Esophagus squamous epithelium (tissue), 5 donors: ENCODE measurements at places on chromosomes 6 and 20. TPM values are rescaled to one million over a fixed set of nuclear protein-coding genes. Genes with fewer than 3 reads are reported as not detected.

The APOM gene
- total RNA-seq: 1.5 TPM

The CLDN20 gene
- total RNA-seq: not detected

The EFCAB8 gene
- total RNA-seq: 0.38 TPM

The CLIC5 gene
- 1.3 TPM for total RNA-seq

The PRELID3B gene
- total RNA-seq: 69.5 TPM

The MLIP gene
- total RNA-seq: 4.3 TPM

The RWDD1 gene
- total RNA-seq: 34.9 TPM

The THBS2 gene
- total RNA-seq: 4.3 TPM

The TFAP2A gene
- total RNA-seq: 39.1 TPM

The CALHM4 gene
- total RNA-seq: not detected

The SALL4 gene
- total RNA-seq: not detected

The NFKBIE gene
- 10.3 TPM for total RNA-seq
